IPS DF 19.7 (cell line): ENCODE measurements at places on chromosomes 6 and 20.

GRCh38 chr6:16174416-16175078 lies 45.7 kb downstream of the MYLIP start:
- DNase-seq, result no peak

DNA sequence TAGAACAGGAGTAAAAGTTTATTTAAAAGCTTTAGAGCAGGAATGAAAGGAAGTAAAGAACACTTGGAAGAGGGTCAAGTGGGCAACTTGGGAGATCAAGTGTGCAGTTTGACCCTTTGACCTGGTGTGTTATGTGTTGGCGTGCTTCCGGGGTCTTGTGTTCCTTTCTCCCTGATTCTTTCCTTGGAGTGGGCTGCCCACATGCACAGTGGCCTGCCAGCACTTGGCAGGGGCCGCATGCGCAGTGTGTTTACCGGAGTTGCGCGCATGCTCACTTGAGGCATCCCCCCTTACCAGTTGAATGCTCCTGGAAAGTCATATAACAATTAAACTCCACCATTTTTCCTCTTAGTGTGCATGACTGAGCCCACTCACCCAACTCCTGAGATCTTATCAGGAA lies 160.3 kb downstream of the ADAT2 start:
- DNase-seq, result no peak

DNA sequence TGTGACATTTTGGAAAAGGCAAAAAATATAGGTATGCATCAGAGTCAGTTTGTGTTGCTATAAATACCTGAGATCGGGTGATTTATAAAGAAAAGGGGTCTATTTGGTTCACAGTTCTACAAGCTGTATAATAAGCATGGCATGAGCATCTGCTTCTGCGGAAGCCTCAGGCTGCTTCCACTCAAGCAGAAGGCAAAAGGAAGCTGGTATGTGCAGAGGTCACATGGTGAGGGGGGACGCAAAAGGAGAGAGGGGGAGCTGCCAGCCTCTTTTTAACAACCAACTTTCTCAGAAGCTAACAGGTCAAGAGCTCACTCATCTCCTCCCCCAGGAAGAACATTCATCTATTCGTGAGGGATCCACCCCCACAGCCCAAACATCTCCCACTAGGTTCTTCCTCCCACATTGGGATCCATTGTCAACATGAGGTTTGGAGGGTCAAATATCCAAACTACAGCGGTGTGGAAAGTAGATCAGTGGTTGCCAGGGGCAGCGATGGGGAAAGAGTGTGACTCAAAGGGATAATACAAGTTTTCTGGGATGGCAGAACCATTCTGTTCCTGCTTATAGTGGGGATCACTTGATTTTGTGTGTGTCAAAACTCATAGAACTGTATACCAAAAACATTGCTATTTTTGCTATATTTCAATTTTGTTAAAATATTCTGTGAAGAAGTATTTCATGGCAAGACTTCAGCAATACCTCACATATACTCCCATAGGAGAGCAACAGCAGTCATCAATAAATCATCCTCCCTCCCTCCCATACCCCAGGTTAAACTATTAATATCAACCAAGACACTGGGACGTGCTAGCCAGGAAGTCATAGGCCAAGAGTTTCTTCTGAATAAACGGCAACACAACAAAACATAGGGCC lies 9.9 kb upstream of the FAM50B start:
- no peak for DNase-seq

DNA sequence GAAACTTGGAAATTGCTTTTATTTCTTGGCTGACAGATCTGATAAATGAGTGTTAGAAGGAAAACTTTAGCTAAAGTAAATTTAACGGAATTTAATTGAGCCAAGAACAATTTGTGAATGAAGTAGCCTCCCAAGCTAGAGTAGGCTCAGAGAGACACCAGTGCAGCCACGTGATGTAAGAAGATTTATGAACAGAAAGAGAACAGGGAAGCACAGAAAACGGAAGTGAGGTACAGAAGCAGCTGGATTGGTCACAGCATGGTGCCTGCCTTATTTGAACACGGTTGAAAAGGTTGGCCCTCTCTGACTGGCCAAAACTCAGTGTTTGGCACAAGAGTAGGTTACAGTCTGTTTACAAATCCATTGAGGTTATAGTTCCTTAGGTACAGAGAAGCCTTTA lies 29.5 kb upstream of the IFNGR1 start:
- DNase-seq, result no peak

- peak; percentile 28 for DNase-seq
Observed at GRCh38 chr20:29298759-29299613, 1958.5 kb upstream of the DEFB115 start.

- DNase-seq, result no peak
Observed at GRCh38 chr6:38815250-38815649, 100.1 kb downstream of the DNAH8 start.

DNA sequence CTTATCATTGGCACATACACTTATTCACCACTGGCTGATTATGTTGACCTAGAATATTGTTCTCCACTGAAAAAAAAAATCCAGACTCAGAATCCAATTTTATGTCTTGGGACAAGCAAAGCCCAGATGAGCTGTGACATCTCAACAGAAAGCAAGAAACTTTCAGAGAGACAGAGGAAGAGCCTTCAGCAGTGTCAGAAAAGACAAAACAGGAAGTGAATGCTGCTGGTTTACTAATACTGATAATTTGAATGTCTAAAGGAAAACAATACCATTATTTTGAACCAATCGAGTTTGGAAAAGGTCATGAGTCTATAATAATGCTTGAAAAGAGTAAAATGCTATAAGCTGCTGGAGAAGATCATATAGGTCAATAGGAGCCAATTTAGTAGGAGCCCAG lies 179.8 kb upstream of the RIMS1 start:
- DNase-seq, result no peak

DNA sequence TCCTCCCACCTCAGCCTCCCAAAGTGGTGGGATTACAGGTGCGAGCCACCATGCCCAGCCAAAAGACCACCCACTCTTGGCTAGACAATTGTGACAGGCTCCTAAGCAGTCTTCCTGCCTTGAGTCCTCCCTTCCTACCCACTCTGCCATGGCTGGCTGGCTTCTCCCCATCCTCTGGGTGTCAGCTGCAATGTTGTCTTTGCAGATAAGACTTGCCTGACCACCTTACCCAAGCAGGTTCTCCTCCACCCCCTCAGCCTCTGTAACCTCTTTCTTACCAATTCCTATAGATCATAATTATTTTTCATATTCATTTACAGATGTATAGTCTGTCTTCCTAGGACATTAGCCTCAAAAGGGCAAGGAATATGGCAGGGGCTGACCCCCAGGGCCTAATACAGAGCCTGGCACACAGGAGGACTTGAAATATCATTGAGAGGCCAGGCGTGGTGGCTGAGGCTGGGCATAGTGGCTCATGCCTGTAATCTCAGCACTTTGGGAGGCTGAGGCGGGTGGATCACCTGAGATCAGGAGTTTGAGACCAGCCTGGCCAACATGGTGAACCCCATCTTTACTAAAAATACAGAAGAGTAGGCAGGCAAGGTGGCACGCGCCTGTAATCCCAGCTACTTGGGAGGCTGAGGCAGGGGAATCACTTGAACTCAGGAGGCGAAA lies 28.7 kb upstream of the SPAG4 start:
- no peak for DNase-seq

DNA sequence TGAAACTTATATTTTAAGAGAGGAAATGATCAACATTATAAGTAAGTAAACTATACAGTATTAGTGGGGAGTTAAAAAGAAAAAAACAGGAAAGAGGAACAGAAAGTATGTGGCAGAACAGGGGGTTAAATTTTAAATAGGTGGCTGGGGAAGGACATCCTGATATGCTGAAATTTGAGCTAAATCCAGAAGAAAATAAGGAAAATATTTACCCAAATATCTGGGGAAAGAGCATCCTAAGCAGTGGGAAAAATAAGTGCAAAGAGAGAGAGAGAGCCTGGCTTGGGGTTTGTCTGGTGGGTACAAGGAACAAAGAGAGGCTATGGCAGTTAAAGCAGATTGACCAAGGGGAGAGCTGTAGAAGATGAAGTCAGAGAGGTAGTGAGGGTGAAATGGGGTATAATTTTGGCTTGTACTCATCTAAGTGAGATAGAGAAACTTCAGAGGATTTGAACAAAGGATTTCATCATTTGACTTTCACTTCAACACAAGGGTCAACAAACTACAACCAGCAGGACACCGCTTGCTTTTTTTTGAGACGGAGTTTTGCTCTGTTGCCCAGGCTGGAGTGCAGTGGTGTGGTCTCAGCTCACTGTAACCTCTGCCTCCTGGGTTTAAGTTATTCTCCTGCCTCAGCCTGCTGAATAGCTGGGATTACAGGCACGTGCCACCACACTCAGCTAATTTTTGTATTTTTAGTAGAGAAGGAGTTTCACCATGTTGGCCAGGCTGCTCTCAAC lies 328.4 kb upstream of the CNR1 start:
- DNase-seq, result no peak

GRCh38 chr6:33049323-33050013 lies 24.0 kb downstream of the HLA-DPA1 start:
- no peak for DNase-seq

- no peak for DNase-seq
Observed at GRCh38 chr6:56268266-56268665, 20.9 kb upstream of the COL21A1 start.

- no peak for DNase-seq
Observed at GRCh38 chr6:127950566-127951145, 49.8 kb upstream of the THEMIS start.

- DNase-seq, result no peak
Observed at GRCh38 chr6:71168233-71168765, 120.3 kb upstream of the OGFRL1 start.

DNA sequence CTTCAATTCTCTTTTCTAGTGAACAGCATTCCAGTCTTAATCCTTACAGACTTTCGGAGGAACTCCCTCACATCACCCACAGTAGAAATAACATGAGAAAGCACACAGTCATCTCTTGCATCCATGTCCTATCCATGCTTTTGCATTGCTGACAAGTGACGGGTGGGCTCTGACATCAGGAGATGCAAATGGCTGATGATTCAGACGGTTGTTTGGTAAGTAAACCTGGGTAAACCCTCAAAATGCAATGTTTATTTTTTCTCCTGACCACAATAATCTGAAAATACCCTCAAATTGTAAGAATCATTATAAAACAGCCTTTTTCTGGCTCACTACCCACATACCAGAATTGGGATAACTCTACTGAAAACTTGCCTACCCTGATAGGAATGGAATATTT lies 792.0 kb downstream of the MAFB start:
- no peak for DNase-seq

DNA sequence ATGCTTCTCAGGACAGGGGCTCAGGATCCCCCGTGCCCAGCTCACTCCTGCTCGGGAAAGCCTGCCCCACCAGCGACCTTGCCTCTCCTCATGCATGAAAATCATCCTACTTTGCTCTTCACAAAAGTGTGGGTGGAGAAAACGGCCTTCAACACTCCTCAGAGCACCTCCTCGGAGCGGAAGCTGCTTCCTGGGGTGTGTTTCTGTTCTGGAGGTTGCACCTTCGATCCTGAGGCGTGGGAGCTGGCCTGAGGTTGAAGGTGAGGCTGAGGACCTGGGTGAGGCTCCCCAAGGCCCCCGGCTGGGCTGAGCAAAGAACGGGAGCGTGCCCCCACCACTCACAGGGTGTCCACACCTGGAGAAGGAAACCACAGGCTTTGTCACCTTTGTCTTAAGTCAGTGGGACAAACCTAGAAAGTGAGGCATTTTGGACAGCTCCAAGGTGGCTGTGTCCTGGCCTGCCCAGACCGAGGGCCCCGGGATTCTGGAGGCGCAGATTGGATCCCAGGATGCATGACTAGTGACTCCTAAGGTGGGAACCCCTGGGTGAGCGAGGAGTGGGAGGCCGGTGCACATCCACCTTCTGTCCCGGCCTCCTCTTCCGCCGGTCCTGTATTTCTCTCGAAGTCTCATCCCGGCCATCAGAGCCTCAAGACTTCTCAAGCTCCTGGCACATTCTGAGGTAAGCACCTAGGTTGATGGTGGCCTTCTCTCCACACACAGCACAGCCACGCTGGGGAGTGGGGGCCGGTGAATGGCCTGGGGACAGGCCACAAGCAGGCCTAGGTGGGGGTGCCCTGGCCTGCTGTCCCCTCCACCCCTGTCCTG lies 104.7 kb downstream of the TMEM242 start:
- DNase-seq, result no peak
